ENCODE measurements at places on chromosomes 16 and 17.
A peak's percentile ranks its signal among the peaks of the same experiment; 100 is the strongest.

DNA sequence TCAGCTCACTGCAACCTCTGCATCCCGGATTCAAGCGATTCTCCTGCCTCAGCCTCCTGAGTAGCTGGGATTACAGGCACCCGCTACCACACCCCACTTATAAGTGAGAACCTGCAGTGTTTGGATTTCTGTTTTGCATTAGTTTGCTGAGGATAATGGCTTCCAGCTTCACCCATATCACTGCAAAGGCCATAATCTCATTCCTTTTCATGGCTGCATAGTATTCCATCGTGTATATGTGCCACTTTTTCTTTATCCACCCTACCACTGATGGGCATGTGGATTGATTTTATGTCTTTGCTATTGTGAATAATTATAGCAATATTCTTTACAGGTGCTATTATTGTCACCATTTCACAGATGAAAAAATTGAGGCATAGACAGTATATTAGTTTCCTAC, 301.0 kb upstream of the MAF start:
- no peak for DNase-seq

DNA sequence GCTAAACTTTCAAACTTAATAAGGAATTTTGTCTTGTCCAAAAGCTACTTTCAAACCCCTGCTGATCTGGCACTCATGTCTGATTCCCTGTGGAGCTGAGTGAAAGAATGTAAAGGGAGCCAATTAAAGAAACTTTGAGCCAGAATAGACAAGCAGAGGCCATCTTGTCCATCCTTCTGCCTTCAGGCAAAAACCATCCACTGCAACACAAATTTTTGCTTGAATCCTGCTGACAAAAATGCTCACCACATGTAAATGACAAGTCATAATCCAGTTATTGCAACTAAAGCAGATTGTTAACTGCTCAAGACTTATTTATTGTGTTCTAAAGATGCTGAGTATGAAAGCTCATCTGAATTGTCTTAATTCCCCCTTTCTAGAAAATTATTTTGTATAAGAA, 124.0 kb upstream of the HLF start:
- DNase-seq = no peak

DNA sequence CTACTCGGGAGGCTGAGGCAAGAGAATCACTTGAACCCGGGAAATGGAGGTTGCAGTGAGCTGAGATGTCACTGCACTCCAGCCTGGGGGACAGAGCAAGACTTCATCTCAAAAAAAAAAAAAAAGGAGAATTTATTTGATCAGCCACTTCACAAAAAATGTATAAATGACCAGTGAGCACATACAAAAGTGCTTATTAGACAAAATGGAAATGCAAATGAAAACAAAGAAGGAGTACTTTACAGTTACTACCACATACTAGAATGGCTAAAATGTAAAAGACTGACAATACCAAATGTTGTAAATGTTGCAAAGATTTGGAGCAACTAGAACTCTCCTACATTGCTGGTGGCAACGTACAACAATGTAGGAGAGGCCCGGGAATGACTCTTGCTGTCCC, 241.8 kb upstream of the SOX9 start:
- DNase-seq = no peak

GRCh38 chr16:58366247-58367031, 25.8 kb upstream of the GINS3 start:
- DNase-seq = no peak

GRCh38 chr17:69769050-69769449, 306.0 kb upstream of the KCNJ16 start:
- no peak for DNase-seq

DNA sequence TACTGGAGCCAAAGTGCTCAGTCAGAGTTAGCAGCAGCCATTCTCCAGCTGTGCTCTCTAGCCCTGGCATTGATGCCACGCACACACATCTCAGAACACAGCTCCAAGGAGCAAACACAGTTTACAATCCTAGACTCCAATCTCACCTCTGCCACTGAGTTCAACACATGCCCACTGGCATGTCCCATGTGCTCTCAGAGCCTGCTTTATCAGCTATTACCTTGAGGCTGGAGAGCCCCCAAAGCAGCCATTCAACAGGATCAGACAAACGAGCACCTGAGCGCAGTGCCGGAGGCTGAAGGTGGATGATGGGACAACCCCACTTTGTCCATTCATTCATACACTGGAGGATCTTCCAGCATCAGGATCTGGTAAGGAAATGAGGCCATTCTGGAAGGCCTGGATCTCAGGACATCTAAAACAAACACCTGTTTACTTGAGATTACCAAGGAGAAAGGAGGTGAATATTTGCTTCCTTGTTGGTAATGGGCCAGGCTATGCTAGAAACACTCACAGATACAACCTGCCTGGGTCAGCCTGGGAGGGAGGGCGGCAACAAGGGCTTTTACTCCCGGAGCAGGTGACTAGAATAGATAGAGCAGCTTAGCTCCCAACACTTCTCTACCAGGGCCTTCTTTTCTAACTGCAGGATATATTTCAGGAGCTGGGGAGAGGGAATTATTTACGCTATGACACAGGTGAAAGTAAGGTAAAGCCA, 25.4 kb downstream of the RANBP10 start:
- no peak for DNase-seq

- no peak for DNase-seq
Observed at GRCh38 chr17:71762526-71762925, 358.3 kb upstream of the SOX9 start.

DNA sequence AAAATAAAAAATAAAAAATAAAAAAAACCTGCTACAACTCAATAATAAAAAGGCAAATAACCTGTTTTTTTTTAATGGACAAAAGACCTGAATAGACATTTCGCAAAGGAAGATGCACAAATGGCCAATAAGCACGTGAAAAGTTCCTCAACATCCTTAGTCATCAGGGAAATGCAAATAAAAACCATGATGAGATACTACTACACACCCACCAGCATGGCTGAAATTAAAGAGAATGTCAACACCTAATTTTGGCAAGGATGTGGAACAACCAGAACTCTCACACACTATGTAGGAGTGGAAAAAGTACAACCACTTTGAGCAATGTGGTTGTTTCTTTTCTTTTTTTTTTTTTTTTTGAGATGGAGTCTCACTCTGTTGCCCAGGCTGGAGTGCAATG, 24.6 kb downstream of the COG7 start:
- no peak for DNase-seq

DNA sequence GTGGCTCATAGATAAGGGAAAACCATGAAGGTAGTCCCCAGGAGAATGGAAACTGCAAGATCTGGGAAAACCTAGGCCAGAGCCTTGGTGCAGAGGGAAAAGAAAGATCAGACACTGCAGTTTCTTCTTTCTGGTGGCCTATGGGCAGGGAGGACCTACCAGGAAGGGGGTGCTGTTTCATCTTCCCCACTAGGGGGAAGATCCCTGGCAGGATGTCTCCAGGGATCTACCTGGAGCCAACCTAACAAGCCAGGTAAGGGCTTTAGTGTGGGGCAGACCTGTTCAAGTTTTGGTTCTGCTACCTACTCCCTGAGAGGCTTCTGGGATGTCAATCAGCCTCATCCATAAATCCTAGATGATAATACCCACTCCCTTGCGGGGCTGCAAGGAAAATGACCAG, 21.4 kb downstream of the TOM1L2 start:
- DNase-seq = no peak

GRCh38 chr16:4909825-4910224, 27.1 kb downstream of the PPL start:
- no peak for DNase-seq

GRCh38 chr17:72572604-72573491, 452.0 kb downstream of the SOX9 start:
- no peak for DNase-seq

GRCh38 chr17:27551701-27552248, 79.2 kb upstream of the LGALS9 start:
- peak; percentile 44 for DNase-seq

Measured in upper lobe of right lung (tissue), 1 donor.